ENCODE measurements at places on chromosomes 2 and 18.

DNA sequence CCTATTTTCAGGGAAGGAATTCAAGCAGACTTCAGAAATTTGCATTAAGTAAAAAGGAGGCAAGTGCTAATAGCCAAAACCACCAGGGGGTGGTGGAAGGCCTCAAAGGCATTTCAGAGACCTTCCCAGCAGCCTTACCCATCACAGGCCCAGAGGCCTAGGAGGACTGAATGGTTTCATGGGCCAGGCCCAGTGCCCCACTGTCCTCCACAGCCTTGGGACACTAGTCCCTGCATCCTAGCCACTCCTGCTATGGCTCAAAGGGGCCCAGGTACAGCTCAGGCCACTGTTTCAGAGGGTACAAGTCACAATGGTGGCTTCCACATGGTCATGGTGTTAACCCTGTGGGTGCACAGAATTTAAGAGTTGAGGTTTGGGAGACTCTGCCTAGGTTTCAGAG, 58.6 kb upstream of the CHAC2 start:
- H3K27ac ChIP-seq: no peak overlapping the region
- no peak for DNase-seq
- peaks cover 42% of the 10 kb centered on the region for H3K36me3 ChIP-seq
- no peaks in the 10 kb centered on the region for H3K27me3 ChIP-seq

DNA sequence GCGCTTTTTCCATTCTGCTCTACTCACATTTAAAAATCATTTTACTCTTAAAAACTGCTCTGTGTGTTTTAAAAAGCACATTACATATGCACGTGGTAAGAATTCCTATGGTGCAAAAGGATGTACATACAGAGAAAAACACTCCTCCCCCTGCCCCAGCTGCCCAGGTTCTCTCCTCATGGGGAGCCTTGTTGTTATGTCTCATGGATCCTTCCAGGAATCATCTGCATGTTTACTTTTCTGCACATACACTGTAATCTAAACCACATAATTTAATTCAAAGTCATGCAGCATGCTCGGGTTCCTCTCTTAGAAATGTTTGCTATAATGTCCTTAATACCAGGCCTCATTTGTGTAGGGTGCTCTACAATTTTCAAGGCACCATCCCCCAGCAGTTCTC, 243.3 kb downstream of the LOXHD1 start:
- no peaks in the 10 kb centered on the region for H3K4me1 ChIP-seq
- peaks cover 7% of the 10 kb centered on the region for H3K27me3 ChIP-seq
- H3K4me3 ChIP-seq: no peak overlapping the region
- DNase-seq: no peak
- no peak overlapping the region for H3K27ac ChIP-seq

DNA sequence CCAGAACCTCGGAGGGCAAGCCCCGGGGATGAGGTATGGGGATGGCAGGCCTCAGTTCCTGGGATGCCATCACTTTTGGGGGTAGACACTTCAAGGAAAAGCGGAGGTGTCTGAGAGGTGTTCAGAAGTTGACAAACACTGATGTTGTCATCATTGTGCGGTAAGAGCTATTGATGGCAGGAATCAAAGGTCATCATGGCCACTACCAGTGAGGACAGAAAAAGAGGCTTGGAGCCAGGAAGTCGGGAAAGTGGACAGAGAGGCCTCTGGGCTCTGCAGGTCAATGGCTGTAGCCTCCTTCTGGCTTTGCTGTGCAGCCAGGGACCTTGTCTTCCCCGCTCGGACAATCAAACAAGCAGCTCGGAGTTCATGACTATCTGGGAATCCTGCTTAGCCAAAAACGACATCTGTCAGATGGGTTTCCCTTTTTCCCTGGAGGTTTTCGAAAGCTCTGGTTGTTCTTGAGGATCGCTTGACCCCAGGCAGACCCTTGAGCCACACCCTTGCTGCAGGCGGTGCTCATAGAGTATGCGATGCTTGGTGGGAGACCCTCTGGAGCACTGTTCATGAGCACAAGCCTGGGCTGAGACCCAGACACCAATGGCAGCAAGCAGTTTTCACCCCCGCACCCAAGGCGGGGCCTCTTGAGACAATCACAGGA, 19.4 kb downstream of the ACKR3 start:
- DNase-seq: no peak
- no peaks in the 10 kb centered on the region for H3K36me3 ChIP-seq

DNA sequence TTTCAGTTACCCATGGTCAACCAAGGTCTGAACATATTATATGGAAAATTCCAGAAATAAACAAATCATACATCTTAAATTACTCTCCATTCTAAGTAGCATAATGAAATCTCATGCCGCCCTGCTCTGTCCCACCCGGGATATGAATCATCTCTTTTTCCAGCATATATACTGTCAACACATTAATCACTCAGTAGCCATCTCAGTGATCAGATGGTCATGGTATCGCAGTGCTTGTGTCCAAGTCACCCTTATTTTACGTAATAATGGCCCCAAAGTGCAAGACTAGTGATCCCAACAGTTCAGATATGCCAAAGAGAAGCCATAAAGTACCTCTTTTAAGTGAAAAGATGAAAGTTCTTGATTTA, 43.8 kb downstream of the OSBPL6 start:
- H3K36me3 ChIP-seq: no peaks in the 10 kb centered on the region
- H3K27ac ChIP-seq: no peak overlapping the region
- no peak for DNase-seq
- H3K4me3 ChIP-seq: no peak overlapping the region
- H3K4me1 ChIP-seq: no peaks in the 10 kb centered on the region

DNA sequence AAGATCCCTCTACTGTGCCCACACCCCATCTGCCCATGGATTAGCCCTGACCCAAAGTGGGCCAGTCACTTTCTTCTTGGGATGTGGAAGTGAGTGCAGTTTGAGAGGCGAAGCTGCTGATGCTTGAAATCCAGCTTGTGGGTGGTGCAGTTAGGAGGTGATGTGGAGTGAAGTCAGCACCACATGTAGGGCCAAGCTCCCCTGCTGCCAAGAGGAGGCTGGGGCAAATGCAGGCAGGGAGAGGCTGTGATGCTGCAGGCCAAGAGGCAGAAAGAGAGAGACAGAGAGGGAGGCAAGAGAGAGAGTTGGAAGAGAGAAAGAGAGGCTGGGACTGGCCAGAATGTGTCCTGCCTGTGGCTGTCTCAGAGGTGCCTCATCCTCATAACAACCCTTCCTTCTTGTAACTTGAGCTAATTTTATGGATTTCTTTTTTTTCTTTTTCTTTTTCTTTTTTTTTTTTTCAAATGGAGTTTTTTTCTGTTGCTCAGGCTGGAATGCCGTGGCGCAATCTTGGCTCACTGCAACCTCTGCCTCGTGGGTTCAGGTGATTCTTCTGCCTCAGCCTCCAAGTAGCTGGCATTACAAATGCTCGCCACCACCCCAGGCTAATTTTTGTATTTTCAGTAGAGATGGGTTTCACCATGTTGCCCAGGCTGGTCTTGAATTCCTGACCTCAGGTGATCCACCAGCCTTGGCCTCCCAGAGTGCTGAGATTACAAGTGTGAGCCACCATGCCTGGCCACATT, 35.3 kb upstream of the CAB39 start:
- H3K27me3 ChIP-seq: no peaks in the 10 kb centered on the region
- DNase-seq: no peak
- H3K27ac ChIP-seq: no peak overlapping the region

Data from T-cell (primary cell).